Right lung (tissue), 10 donors: ENCODE measurements at places on chromosomes 2 and 18. TPM values are rescaled to one million over a fixed set of nuclear protein-coding genes. Genes with fewer than 3 reads are reported as not detected.

The ERICH2 gene
- polyA plus RNA-seq = 12.0 TPM

The TEX44 gene
- not detected for polyA plus RNA-seq

The TUBA3E gene
- 0.17 TPM for polyA plus RNA-seq

The TTN gene
- 2.7 TPM for polyA plus RNA-seq

The COL4A4 gene
- polyA plus RNA-seq = 8.9 TPM

The COLEC12 gene
- polyA plus RNA-seq = 119 TPM

The RNF181 gene
- polyA plus RNA-seq = 113 TPM

The LYPD6 gene
- polyA plus RNA-seq = 14.7 TPM

The MROH2A gene
- 0.55 TPM for polyA plus RNA-seq

The NEMP2 gene
- 17.2 TPM for polyA plus RNA-seq

The MDH1B gene
- 4.6 TPM for polyA plus RNA-seq

The CNTNAP5 gene
- polyA plus RNA-seq = not detected

The UGT1A8 gene
- not detected for polyA plus RNA-seq

The ANO7 gene
- 2.2 TPM for polyA plus RNA-seq

The CHST9 gene
- 2.9 TPM for polyA plus RNA-seq

The HDLBP gene
- 450 TPM for polyA plus RNA-seq

The PPIL3 gene
- polyA plus RNA-seq = 82.2 TPM

The FAM237A gene
- polyA plus RNA-seq = not detected

The DNAH7 gene
- 5.0 TPM for polyA plus RNA-seq

The CCDC150 gene
- 9.3 TPM for polyA plus RNA-seq

The NTSR2 gene
- polyA plus RNA-seq = not detected

The DGUOK gene
- 65.2 TPM for polyA plus RNA-seq

The GPR75 gene
- 2.8 TPM for polyA plus RNA-seq

The ATP6V1B1 gene
- polyA plus RNA-seq = 5.8 TPM

The CMPK2 gene
- 4.0 TPM for polyA plus RNA-seq

The ANKRD29 gene
- polyA plus RNA-seq = 47.9 TPM

The NCKAP5 gene
- 20.7 TPM for polyA plus RNA-seq

The TUBB8B gene
- polyA plus RNA-seq = 0.63 TPM

The NFE2L2 gene
- 65.7 TPM for polyA plus RNA-seq

The ATG16L1 gene
- 19.1 TPM for polyA plus RNA-seq

The DAW1 gene
- polyA plus RNA-seq = 3.3 TPM

The CRYBA2 gene
- not detected for polyA plus RNA-seq

The PARD3B gene
- 22.9 TPM for polyA plus RNA-seq

The C1QL2 gene
- polyA plus RNA-seq = not detected

The ZNF521 gene
- polyA plus RNA-seq = 43.0 TPM

The NAT8 gene
- 1.4 TPM for polyA plus RNA-seq

The IL36A gene
- polyA plus RNA-seq = not detected

The SNORC gene
- polyA plus RNA-seq = 0.97 TPM

The GKN1 gene
- not detected for polyA plus RNA-seq

The CCDC102B gene
- polyA plus RNA-seq = 9.8 TPM

The CD207 gene
- not detected for polyA plus RNA-seq

The CAPN14 gene
- 0.27 TPM for polyA plus RNA-seq

The COPS7B gene
- 60.2 TPM for polyA plus RNA-seq

The ABCB11 gene
- polyA plus RNA-seq = 0.14 TPM

The SDC1 gene
- 176 TPM for polyA plus RNA-seq

The DSG2 gene
- 29.9 TPM for polyA plus RNA-seq

The PCGF1 gene
- polyA plus RNA-seq = 27.1 TPM

The GMCL1 gene
- polyA plus RNA-seq = 29.0 TPM

The LRRC30 gene
- polyA plus RNA-seq = not detected

The CYP27A1 gene
- 22.9 TPM for polyA plus RNA-seq

The IL1RL2 gene
- polyA plus RNA-seq = 0.96 TPM

The KCNG2 gene
- polyA plus RNA-seq = 0.16 TPM
